ENCODE measurements at places on chromosomes 3 and 15.

GRCh38 chr3:48877671-48878070 lies 21.0 kb downstream of the SLC25A20 start:
- DNase-seq, result no peak

GRCh38 chr15:86572368-86572841 lies 492.7 kb downstream of the AGBL1 start:
- DNase-seq, result no peak

GRCh38 chr3:76834657-76835056 lies 205.2 kb upstream of the ROBO2 start:
- DNase-seq, result no peak

DNA sequence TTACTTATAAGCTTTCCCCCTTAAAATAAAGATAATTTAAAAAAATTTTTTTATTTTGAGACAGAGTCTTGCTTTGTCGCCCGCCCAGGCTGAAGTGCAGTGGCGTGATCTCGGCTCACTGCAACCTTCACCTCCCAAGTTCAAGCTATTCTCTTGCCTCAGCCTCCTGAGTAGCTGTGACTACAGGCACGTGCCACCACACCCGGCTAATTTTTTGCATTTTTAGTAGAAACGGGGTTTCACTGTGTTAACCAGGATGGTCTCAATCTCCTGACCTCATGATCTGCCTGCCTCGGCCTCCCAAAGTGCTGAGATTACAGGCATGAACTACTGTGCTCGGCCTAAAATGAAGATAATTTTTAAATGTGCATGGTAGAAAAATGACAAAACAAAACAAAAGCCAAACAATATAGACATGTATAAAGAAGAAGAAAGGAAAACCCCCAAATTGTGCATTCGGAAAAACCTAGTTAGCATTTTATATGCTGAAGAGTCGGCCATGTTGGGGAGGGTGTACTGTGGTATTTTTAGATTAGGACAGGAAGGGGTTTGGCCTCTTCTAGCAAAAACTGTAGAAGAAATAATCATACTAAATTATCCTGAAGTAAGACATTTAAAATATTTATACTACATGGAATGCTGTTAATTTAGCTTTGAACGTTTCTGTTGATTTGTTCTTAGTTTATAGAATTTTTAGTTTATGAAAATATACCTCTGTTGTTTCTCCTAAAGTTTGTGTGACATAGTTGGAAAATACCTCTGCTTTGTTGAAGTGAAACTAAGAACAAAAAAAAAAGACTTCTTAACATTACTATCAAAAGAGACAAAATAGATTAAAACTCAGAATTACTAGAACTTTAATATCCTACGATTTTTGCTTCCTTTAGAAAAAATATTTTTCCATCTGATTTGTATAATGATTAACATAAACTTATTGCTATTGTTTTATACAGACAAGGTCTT lies 7.4 kb downstream of the APPL1 start:
- DNase-seq, result no peak

GRCh38 chr3:63385629-63386028 lies 107.5 kb downstream of the SYNPR start:
- DNase-seq, result no peak

- DNase-seq, result no peak
These were observed 78.6 kb downstream of the TRIM42 start for GRCh38 chr3:140756240-140757016.
